ENCODE measurements at places on chromosomes 1 and 21. TPM values are rescaled to one million over a fixed set of nuclear protein-coding genes. Genes with fewer than 3 reads are reported as not detected.

The CD52 gene
- not detected for total RNA-seq

The C1orf115 gene
- total RNA-seq = 4.5 TPM

The POTED gene
- total RNA-seq = not detected

The B3GALNT2 gene
- total RNA-seq = 21.4 TPM

The AMY2A gene
- not detected for total RNA-seq

The CRYBG2 gene
- 1.3 TPM for total RNA-seq

The OLFML3 gene
- total RNA-seq = 4.1 TPM

The CAPN9 gene
- not detected for total RNA-seq

The SLC9C2 gene
- total RNA-seq = not detected

The IFI44 gene
- 0.82 TPM for total RNA-seq

The DNAH14 gene
- total RNA-seq = 16.2 TPM

The LIPI gene
- not detected for total RNA-seq

The IGSF5 gene
- not detected for total RNA-seq

The OR2T29 gene
- not detected for total RNA-seq

The DAB1 gene
- total RNA-seq = not detected

The KPRP gene
- total RNA-seq = not detected

The DYNLT5 gene
- not detected for total RNA-seq

The DHRS3 gene
- total RNA-seq = 52.6 TPM

The UBL4B gene
- not detected for total RNA-seq

The PLA2G2D gene
- total RNA-seq = not detected

The RHD gene
- total RNA-seq = not detected

The VANGL2 gene
- 0.74 TPM for total RNA-seq

The GBP1 gene
- 0.21 TPM for total RNA-seq

The F3 gene
- 14.1 TPM for total RNA-seq

The ELAPOR1 gene
- 0.33 TPM for total RNA-seq

The TNFSF4 gene
- total RNA-seq = 0.09 TPM

The IL23R gene
- not detected for total RNA-seq

The C1QTNF12 gene
- total RNA-seq = 1.5 TPM

The CCDC181 gene
- 0.29 TPM for total RNA-seq

The LCE3D gene
- total RNA-seq = 4.0 TPM

The INTS3 gene
- total RNA-seq = 23.3 TPM
